K562 (cell line): ENCODE measurements at places on chromosomes 4 and X.

DNA sequence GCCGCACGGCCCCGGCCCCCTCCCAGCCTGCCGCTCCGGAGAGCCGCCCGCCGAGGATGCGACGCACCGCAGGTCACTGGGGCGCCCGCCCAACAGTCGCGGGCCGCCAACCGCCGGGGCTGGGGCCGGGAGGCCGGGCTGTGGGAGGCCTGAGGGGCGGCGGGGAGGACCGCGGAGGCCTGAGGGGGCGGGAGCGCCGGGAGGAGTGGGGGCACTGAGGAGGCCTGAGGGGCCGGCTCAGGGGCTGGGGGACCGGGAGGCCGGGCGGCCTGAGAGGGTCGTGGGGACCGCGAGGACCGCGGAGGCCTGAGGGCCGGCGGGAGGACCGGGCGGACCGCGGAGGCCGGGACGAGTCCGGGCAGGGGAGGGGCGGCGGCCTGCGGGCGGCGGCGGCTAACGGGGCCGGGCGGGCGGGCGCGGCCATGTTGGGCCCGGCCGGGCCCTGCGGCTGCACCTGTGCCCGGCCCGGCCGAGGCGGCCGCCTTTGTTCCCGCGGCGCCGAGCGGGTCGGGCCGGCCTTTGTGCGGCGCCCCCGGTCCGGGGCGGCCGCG is 353 bp downstream of the NSD2 start:
- no peak for DNase-seq

DNA sequence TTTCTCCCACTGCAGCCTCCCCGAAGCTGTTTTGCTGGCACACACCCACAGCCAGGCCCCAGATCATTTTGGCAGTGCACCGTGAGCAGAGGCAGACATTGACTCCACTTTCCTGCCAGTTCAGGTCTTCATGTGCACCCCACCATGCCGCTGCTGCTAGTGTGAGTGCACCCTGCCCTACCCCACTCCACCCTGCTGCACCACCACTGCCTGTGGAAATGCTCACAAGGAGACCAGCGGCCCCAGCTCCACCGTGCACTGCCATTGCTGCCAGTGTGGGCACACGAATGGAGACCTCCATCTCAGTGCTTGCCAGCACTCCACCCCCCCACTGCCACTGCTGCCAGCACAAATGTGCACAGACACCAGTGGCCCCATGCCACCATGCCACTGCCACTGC is 277.6 kb upstream of the ZC4H2 start:
- DNase-seq = no peak

DNA sequence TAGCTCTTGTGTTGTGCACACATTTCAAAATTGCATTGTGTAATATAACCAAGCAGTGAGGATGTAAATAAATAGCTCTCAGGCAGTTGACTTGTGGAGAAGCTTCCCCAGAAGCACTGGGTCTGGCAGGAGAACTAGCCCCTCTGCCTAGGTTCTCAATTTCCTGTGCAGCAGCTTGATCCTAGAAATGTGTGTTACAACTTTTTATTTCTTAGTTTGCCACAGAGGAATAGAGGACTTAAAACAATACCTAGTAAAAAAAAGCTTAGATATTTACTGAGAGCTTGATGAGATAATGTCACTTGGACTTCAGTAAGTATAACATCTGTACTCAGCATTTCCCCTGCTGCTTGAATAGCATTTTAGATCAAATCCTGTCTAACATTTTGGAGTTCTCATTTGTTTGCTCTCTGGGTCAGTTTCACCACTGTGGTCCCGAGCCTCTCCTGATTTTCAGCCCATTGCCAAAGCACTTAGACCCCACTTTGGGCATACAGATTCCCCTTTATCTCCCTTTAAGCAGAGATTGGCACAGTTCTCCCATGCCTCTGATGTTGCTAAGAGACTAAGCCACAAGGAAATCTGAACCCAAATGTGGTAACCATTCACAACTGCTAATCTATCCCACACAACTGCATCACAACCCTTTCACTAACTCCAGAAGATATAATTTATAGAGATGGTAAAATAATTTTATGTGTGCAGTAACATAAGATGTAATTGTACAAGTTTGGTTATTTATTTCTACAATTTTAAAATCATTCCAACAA is 98.2 kb upstream of the NRK start:
- no peak for DNase-seq

GRCh38 chr4:79042079-79042674 is 102.9 kb upstream of the PAQR3 start:
- DNase-seq = peak; percentile 51

- no peak for DNase-seq
Observed at GRCh38 chrX:1486749-1487361, 34.1 kb upstream of the ASMTL start.

- no peak for DNase-seq
Observed at GRCh38 chrX:31099536-31100090, 27.8 kb upstream of the FTHL17 start.

DNA sequence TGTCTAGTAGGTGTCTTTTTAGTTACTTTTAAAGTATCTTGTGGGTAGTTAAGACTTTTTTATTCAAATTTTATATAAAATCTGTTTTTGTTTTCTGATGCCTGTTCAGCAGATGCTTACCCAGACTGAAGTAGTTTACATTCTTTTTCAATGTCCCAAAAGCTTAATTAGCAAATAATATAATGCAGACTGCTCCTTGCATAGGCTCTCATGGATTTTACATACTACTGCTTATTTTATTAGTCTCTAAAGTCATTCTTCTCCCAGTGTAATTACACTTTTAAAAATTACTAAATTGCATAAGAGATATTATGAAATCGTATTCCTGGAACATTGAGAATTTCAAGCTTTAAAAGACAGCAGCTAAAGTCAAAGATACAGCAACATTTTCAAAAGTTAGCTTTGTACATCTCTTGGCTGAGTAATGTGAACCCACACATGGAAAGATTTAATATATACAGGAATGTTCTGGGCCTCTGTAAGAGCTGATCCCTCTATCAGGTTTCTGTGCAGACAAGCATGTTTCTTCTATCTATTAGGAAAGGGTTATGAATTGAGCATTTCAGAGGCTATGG is 148.4 kb upstream of the SPRY1 start:
- DNase-seq = no peak

DNA sequence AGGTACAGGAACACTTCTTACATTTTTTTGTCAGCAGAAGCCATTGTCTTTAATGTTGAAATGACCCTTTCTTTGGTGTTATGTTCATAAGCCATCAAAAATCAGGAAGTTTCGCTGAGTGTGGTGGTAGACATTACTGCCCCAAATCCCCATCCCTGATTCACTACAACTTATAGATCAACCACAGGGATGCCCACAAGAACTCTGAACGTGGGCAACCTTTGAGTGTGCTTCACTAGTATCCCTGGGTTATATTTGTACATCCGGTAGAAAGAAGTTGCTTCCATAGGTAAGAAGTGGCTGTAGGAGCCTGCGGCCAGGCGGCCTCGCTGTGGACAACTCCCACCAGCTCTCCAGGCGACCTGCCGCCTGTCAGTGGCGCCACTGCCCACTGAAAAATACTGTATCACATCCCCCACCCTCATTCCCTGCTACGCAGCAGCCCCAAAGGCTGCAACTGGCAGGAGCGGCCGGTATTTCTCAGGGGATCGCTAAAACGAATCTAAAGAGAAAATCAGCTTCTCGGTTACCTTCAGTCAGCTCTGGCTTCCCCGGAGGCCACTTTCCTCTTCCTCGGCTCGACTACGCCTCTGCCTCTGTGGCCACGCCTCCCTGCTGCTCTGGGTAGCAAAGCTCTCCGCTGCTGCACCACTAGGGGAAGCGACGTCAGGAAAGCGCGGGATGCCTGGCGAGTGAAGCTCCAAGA is 13.9 kb upstream of the ETDC start:
- no peak for DNase-seq

DNA sequence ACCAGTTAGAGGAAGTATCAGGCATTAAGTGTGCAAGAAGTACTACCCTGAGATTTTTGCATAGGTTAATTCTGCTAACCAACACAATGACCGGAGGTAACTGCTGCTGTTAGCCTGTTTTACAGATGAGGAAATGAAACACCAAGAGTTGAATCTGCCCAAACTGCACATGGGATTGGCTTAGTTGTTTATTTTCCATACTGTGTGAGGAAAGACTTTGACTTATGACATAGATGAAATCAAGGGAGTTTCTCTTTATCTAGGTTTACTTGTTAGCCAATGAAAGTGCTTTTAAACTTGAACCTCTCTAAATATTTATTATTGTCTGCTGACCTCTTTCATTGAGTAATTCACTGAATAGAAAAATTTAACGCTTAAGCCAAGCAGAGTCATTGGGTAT is 10.3 kb downstream of the GUCY1B1 start:
- DNase-seq = no peak

DNA sequence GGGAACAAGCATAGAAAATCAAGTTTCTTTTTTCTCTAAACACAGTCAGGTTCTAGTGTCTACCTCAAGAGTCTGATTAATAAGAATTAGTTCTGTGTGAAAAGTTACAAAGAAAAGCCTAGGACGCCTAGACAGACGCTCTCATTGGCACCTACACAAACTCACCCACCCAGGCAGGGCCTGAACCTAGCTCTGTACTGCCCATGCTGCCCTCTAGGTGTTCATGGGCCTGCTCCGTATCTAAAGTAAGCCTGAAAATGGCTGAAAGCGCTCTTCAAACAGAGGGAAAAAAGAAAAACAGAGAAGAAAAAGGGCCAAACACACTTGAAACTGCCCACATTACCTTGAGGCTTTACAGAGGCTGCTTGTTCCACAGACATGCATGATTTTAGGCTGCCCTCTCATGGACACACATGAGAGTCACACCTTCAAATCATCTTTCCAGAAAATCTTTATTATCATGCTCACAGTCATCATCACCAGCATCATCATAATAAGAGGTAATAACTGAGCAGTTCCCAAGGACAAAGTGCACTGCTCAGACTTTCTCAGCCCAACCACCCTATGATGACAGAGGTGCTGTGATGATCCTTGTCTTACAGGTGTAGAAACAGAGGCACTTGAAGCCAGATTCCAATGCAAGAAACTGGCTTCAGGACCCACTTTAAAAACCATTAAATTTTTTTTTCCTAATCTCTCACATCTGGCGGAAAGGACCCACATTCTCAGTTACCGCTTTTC is 49.6 kb downstream of the MAP7D2 start:
- DNase-seq = peak; percentile 8

DNA sequence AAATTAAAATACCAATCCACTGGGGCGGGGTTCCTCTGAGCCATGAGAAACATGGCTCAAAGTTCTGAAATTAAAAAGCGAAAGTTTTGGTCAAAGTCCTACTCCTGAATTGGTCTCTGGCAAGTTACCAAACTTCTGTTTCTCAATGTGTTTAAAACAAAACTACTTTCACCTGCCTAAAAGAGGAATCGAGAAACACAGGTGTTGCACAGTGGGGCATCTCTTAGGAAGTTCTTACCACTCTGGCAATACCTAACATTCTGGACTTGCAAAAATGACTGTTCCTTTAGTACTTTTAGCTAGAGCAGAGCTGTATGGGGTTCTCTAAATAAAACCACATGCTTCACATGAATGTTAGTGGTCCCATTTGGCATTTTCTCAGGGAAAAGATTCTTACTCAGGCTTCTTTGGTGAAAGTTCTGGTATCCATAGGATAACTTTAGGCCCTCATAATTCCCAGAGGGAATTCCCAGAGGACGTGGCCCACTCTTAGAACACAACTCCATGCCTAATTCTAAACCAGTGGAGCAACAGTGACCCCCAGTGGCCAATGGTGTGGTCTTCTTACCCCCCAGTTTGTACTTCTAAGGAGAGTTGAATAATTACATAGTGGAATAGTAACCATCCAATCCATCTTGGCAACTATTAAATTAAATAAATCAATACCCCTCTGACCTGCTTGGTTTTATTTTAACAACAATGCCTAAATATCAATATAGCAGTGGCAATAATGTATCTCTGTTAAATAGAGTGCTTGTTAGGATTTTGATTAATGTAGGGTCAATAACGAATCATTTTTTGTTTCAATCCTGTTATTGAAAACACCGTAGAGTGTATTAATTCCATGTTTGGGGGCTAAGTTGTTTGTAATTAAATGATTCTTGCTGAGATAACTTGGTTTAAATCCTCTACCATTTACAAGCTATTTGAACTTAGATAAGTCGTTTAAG is 21.9 kb downstream of the BMP3 start:
- DNase-seq = peak; percentile 69
